Liver (tissue), 10 donors: ENCODE measurements at places on chromosomes 12 and 14. TPM values are rescaled to one million over a fixed set of nuclear protein-coding genes. Genes with fewer than 3 reads are reported as not detected.

The PLEKHG7 gene
- 0.28 TPM for total RNA-seq

The INSM2 gene
- under 0.01 TPM for total RNA-seq

- peak; percentile 34 for DNase-seq
Measured at GRCh38 chr14:94113490-94113889, 3.0 kb downstream of the IFI27 start.

The RILPL2 gene
- 1.8 TPM for total RNA-seq

GRCh38 chr14:78104160-78104559 is 66.0 kb upstream of the NRXN3 start:
- DNase-seq, result no peak

DNA sequence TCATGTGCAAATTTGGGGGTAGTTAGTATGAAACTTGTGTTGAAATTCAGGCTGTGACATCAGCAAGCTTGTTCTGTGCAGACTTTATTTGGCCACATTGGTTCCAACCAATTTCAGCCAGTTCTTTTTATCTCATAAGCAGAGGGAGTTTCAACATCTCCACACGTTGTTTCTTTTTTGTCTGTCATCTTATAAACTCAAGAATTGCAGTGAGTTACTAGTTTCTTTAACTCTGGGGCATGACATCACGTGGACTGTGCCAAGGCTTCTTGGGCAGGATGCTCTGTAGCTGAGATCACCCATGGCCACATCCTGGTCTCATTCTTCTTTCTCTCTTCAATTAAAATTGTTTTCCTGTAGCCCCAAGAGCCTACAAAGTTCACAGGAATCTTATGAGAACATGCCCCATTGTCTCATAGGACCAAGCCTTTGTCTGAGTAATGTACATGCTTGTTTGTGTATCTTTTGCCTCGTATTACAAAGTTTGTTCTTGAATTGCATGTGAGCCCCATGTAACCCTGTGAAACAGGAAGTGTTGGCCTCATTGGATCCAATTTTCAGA is 982.0 kb upstream of the TMEM132C start:
- DNase-seq, result no peak
